ENCODE measurements at places on chromosomes 16 and 17.

- DNase-seq, result no peak
These were observed 3.6 kb downstream of the CDC6 start for GRCh38 chr17:40291281-40291664.

GRCh38 chr17:58377093-58377601 lies 25.1 kb upstream of the SUPT4H1 start:
- peak; percentile 46 for DNase-seq

- no peak for DNase-seq
These were observed 21.0 kb upstream of the HERPUD1 start for GRCh38 chr16:56910654-56911539.

DNA sequence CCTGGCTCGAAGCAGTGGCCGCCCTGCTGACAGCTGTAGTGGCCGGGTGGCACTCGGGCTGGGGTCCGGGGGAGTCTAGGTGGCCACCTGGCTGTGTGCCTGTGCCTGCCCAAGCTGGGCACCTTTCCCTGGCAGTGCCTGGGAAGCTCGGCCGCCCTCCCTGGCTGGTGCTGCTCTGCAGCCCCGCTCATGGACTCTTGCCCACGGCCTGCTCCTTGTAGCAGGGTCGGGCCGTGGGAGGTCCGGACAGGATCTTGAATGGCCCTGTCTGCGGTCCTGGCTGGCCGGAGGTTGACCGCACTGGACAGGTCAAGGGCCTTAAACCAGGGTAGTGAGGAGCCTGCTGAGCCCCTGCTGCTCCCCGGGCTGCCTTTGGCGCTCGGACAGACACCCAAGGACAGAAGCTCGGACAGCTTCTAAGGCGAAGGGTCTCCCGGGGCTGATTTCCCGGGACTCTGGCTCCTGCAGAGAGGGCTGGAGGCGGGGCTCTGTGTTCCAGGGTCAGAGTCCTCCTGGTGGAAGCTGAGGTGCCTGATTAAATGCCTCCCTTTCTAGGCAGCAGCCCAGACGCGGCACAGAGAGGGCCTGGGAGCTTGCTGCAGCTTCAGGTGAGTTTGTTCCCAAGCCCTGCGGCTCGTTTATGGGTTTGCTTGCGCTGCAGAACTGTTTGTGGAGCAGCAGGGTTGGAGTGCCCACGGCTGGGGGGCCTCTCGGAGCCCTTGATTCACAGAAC lies 6.0 kb downstream of the CAPN15 start:
- peak; percentile 71 for DNase-seq

DNA sequence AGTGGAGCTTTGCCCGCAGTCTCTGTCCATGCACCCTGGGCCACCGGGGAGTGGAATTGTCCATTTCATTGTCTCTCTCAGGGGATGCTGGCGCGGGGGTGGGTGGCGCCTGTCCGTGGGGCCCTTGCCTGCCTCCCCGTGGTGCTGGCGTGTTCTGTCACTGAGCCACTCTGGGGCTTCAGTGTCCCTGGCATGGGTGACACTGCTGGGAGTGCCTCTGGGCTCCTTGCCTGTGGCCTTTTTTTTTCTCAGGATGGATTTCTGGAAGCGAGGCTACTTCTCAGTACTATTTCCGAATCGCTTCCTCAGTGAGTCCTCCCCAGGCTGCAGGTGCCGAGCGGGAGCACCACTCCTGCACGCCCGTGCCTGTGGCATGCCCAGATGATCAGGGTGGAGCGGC lies 55.0 kb downstream of the PDPK1 start:
- no peak for DNase-seq

DNA sequence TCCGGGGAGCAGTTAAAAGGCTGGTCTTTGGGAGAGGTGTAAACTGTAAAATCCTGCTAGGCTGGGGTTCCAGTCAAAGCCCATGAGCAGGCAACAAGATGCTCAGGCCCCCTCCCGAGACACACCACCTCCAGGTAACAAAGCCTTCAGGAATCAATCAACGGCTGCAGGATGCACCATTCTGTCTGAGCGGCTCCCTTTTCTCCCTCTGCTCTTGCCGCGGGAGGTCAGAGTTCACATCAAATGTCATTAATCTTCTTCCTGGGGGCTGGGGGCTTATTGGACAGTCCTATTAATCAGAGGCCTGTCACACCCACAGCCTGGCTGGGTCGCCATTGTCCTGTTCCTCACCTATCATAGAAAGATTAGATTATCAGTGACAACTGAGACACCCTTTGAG lies 11.9 kb upstream of the CCDC182 start:
- DNase-seq, result no peak

GRCh38 chr16:72722552-72722951 lies 325.4 kb downstream of the ZFHX3 start:
- DNase-seq, result peak; percentile 76

GRCh38 chr17:50909765-50910605 lies 43.8 kb upstream of the TOB1 start:
- DNase-seq, result no peak

GRCh38 chr17:4607261-4607741 lies 23.0 kb downstream of the SMTNL2 start:
- no peak for DNase-seq

GRCh38 chr16:16124438-16124837 lies 98.9 kb downstream of the ABCC6 start:
- DNase-seq, result no peak

DNA sequence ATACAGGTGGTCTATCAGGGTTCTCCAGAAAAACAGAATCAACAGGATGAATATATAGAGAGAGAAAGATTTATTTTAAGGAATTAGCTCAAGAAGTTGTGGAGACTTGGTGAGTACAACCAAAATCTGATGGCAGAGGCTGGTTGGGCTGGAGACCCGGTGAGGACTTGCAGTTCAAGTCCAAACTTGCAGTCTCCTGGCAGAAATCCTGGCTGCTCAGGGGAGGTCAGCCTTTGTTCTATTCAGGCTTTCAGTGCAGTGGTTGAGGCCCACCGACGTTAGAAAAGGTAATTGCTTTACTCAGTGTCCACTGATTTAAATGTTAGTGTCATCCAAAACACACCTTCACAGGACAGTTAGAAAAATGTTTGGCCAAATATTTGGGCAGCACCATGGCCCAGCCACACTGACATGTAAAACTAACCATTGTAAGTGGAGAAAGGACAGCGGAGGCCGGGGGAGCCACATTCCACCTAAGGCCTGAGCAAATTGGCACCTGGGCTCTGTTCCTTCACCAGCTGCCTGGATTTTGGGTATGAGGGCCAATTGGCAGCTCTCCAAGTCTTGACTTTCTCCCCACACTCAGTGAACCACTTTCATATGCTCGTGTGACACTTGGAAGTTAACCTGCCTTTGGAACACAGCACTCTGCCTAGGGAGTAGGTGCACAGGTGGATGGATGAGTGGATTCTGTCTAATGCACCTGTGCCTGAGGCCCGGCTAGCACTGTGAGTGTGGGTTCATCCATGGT lies 54.7 kb downstream of the CACNG5 start:
- no peak for DNase-seq

DNA sequence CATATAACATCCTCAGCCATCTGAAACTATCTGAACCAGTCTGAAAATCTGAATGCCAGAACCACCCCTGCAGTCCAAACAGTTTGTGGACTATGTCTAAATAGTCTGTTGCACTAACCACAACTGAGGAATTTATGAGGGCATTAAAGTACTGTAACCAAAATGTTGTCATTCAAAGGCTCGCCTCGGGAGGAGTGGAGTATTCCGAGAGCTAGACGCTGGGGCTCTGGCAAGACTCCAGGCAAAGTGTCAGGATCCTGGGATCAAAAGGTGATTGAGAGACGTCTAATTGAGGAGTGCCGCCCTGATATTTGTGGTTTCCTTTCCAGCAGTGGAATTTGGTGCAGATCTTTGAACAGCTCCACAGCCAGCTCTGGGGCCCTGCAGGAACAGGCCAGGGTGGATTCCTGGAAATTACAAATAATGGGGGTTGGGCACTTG lies 142.9 kb upstream of the MYOCD start:
- DNase-seq, result peak; percentile 15

DNA sequence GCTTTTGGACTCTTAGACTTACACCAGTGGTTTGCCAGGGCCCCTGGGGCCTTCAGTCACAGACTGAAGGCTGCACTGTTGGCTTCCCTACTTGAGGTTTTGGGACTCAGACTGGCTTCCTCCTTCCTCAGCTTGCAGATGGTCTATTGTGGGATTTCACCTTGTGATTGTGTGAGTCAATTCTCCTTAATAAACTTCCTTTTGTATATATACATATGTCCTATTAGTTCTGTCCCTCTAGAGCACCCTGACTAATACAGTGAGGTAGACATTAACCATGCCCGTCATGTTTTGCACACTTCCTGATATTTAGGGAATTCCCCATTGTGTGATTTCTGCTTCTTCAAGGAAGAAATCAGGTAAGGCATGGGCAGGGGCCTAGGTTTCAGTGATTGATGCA lies 147.8 kb upstream of the CA10 start:
- DNase-seq, result no peak

DNA sequence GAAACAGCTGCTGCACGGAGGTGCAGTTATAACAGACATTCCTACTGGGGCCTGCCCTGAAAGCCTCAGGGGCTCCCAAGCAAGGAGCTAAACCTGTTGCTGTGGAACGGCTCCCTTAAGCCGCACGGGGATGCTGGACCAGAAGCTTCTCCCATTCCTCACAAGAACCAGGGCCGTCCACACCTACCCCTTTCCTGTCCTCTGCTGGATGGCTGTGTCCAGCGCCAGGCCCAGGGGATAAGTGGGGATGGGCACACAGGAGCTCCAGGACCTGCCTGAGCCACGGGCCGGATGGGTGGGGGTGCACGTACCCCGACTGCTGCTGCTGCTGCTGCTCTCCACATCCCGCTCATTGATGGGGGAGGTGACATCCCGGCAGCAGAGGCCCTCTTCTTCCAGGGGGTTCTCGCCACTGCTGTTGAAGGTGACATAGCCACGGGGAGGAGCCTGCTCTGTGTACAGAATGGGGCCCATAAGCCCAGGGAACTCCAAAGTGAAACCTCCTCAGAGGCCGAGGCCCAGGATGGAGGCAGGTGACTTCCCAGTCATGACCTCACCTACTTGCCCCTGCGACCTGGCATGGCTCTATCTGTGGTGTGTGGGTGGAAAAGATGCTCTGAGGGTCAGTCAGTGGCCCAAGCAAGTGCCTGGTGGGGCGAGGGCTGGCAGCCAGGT lies 8.6 kb downstream of the NUDT16L1 start:
- no peak for DNase-seq

GRCh38 chr16:4972938-4973587 lies 14.9 kb downstream of the SEC14L5 start:
- DNase-seq, result no peak

DNA sequence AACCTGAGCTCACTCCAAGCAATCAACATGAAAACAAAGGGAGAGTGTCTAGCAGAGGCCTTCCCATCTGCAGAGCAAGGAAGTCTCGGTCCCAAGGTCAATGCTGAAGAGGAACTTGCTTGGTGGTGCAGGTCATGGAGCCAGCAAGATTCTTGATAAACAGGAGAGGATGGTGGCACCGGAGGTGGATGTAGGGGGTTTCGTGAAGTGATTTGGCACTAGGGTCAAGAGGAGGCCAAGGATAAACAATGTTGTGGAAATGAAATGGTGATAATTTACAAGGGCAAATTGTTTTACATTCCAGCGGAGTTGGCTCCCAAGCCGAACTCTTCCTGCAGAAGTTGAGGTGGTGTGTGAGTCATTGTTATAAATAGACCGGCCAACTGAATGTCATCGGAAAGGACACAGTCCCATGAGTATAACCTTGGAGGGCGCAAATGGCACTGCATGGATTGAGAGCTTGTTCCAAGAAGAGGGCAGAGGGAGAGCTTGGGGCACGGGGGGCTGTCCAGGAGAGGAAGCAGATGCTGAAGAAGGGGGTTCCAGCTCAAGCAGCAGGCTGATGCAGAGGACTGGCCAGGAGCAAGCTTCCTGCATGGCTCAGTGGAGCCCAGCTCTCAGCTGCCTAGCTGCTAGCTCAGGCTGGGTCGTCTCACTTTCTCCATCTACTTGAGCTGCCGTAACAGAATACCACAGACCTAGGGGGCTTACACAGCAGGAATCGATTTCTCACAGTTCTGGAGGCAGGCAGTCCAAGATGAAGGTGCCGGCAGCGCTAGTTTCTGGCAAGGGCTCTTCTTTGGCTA lies 136.6 kb downstream of the COPRS start:
- no peak for DNase-seq

GRCh38 chr17:41476866-41477815 lies 3.8 kb downstream of the KRT35 start:
- no peak for DNase-seq

DNA sequence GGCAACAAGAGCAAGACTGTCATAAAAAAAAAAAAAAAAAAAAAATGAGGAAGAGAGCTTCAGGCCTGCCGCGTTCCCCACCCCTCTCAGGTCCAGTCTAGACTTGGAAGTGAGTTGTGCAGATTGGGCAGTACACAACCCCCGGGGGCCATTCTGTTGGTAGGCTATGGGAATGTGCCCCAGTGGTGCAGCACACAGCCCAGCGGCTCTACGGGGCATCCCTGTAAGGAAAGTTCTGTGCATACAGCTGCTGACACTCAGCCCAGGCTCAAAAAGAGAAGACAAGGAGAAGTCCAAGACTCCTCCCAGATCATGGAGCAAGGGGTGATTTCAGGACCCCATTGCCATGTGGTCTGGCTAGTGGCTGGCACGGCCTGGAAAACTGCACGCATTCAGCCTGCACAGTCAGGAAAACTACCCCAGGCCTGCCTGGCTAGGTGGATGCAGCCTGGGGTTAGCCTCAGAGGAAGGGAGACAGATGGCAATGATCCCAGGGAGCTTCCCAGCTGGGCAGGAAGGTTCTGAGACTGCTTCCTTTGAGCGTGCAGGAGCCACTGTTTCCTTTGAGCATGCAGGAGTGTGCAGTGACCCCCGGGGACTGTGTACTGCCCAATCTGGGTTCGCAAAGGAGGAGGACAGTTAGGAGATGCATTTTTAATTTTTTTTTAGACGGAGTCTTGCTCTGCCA lies 44.8 kb downstream of the PECAM1 start:
- no peak for DNase-seq

- peak; percentile 42 for DNase-seq
These were observed 1.0 kb downstream of the FZD2 start for GRCh38 chr17:44558334-44558709.

GRCh38 chr16:86051368-86052114 lies 152.6 kb downstream of the IRF8 start:
- no peak for DNase-seq

DNA sequence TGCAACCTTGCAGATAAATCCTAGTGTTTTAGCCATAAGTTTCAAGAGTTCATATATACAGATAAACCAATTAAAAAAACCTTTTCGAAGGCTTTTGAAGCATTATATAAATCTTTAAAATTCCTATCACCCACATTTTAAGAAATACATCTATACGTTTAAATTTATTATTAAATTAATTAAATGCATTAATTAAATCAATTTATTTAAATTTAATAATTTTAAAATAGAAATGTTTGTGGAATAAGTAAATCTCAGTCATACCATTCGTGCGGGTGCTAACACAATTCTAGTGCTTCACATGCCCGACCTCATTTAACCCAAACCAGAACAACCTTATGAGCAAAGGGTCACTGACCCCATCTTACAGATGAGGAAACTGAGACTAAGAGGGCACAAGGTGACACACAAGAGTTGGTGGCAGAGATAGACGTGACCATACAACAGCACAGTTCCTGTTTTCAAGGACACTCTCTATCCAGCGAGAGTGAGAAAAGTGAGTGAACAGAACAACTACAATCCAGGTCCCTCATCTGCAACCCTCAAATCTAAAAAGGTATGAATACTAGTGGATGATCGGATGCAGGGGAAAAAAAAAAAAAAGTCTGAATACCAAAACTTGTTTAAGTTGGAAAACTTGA lies 1.4 kb downstream of the NSMCE1 start:
- DNase-seq, result no peak
